Upper lobe of left lung (tissue), 6 donors: ENCODE measurements at places on chromosomes 1 and 21. TPM values are rescaled to one million over a fixed set of nuclear protein-coding genes. Genes with fewer than 3 reads are reported as not detected.

GRCh38 chr1:71587961-71588360, 507.1 kb upstream of the ZRANB2 start:
- no peaks in the 10 kb centered on the region for H3K4me1 ChIP-seq
- H3K27ac ChIP-seq = no peak overlapping the region
- no peaks in the 10 kb centered on the region for H3K27me3 ChIP-seq
- H3K4me3 ChIP-seq = no peak overlapping the region
- H3K36me3 ChIP-seq = no peaks in the 10 kb centered on the region

DNA sequence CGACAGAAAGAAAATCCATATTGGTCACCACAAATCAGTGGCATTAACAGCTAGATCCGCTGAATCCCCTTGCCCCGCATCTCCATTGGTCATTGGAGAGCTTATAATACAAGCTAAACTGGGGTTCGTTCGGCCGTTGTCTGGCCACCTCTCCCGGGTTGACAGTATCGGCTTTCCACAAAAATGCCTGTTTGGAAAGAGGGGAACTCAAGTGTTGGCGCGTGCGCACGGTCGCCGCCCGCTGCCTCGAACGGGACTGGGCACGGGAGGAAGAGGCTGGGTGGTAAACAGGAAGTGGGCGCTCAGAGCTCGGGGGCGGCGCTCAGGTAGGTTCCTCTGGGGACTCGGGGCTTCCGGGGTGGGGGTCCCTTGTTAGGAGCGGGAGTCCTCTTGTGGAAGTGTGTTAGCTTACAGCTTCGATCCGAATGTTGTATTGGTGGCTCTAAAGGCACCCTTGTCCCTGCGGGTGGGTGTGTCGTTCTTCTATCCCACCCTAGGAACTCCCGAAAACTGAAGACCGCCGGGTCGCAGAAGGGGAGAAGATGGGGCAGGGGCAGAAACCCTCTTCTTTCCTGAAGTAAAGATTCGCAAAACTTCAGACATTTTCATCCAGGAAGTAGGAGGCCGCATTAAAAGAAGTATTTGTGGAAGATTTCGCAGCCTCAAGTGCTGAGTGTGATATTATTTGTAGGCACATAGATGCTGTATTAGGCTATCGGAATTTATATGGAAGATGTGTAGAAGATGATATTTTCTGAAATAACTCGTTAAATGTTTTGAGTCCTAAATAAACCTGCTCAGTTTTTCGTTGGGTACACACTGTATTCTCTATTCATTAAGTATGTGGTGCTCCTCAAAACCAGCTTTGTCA, 962 bp downstream of the BROX start:
- peak; percentile 98 for DNase-seq
- peak overlapping the region; percentile 96 for H3K27ac ChIP-seq
- no peaks in the 10 kb centered on the region for H3K27me3 ChIP-seq
- peak overlapping the region; percentile 93 for H3K4me3 ChIP-seq
- peaks cover 20% of the 10 kb centered on the region for H3K4me1 ChIP-seq
- H3K36me3 ChIP-seq = peaks cover 7% of the 10 kb centered on the region

GRCh38 chr1:235734335-235734734, 84.8 kb upstream of the GNG4 start:
- H3K27ac ChIP-seq = no peak overlapping the region
- H3K4me3 ChIP-seq = no peak overlapping the region
- H3K36me3 ChIP-seq = peaks cover 3% of the 10 kb centered on the region
- no peaks in the 10 kb centered on the region for H3K4me1 ChIP-seq
- H3K27me3 ChIP-seq = no peaks in the 10 kb centered on the region

SPAG17 gene
- 10.8 TPM for total RNA-seq

GRCh38 chr21:16891821-16892220, 621.0 kb upstream of the CXADR start:
- no peaks in the 10 kb centered on the region for H3K4me1 ChIP-seq
- H3K27me3 ChIP-seq = no peaks in the 10 kb centered on the region
- no peaks in the 10 kb centered on the region for H3K36me3 ChIP-seq
- no peak overlapping the region for H3K4me3 ChIP-seq
- no peak overlapping the region for H3K27ac ChIP-seq

DNA sequence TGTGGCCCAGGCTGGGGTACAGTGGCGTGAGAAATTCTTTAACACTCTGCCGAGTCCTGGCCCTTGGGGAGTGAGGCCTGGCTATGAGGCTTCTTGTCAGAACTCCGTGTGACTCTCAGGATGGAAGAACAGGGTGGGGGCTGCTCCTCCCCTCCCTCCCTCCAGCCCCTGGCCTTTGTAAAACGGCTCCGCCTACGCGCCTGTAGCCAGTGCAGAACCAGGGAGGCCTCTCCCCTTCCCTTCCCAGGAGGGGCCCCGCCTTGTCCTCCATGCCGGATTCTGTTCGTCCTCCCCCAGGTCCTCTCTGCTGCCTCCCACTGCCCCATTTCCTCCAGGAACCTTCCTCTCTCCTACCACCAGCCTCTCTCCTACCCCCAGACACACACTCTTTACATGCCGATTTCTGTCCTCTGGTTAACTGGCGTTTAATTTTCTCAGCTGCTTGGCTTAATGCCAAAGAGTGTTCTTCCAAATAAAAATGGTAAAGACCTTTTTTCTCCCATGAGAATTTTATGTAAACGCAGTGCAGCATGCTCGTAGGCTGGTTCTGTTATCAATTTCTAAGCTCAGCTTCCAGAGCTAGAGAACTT, 21.0 kb downstream of the PDE9A start:
- H3K27ac ChIP-seq = no peak overlapping the region
- H3K36me3 ChIP-seq = no peaks in the 10 kb centered on the region
- H3K4me1 ChIP-seq = peaks cover 3% of the 10 kb centered on the region
- H3K27me3 ChIP-seq = no peaks in the 10 kb centered on the region
- H3K4me3 ChIP-seq = peak overlapping the region; percentile 21
- no peak for DNase-seq

DNA sequence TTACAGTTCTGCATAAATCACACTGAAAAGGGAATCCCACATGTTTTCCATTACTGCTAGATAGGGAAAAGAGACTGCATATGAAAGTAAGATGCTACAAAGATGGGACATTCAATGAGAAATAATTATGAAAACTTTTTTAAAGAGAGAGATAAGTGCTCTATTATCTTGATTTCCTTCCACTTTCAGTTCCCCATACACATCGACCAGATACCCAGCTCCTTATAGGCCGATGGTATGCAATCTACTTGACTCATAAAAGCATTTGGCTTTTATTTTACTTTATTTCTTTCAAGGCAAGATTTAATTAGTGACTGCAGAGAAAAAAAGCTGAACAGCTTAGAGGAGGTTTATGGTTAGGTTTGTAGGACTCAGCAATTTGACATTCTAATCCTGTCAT, 13.1 kb downstream of the BRINP2 start:
- no peak overlapping the region for H3K27ac ChIP-seq
- H3K27me3 ChIP-seq = no peaks in the 10 kb centered on the region
- DNase-seq = no peak
- H3K4me1 ChIP-seq = peaks cover 7% of the 10 kb centered on the region

COL9A2 gene
- 30.4 TPM for total RNA-seq

AADACL3 gene
- not detected for total RNA-seq

- H3K27me3 ChIP-seq = no peaks in the 10 kb centered on the region
- H3K4me1 ChIP-seq = peaks cover 12% of the 10 kb centered on the region
- H3K4me3 ChIP-seq = peak overlapping the region; percentile 80
- H3K27ac ChIP-seq = peak overlapping the region; percentile 89
- peak; percentile 86 for DNase-seq
- H3K36me3 ChIP-seq = no peaks in the 10 kb centered on the region
These were observed 57.5 kb downstream of the BCL9 start for GRCh38 chr1:147598621-147599361.

UFC1 gene
- 70.4 TPM for total RNA-seq

LCE2A gene
- not detected for total RNA-seq

PDZK1IP1 gene
- total RNA-seq = 17.8 TPM

HAO2 gene
- not detected for total RNA-seq

GRCh38 chr1:76070538-76070937, 4.0 kb upstream of the ST6GALNAC3 start:
- no peak for DNase-seq
- peaks cover 9% of the 10 kb centered on the region for H3K4me1 ChIP-seq
- no peak overlapping the region for H3K4me3 ChIP-seq
- no peaks in the 10 kb centered on the region for H3K27me3 ChIP-seq
- H3K27ac ChIP-seq = no peak overlapping the region

- peak overlapping the region; percentile 78 for H3K4me3 ChIP-seq
- no peaks in the 10 kb centered on the region for H3K36me3 ChIP-seq
- H3K27ac ChIP-seq = peak overlapping the region; percentile 92
- peak; percentile 87 for DNase-seq
These were observed 2.2 kb downstream of the SOX13 start for GRCh38 chr1:204075139-204075521.

KLHDC8A gene
- total RNA-seq = 0.34 TPM

FCGR1A gene
- total RNA-seq = 12.8 TPM

LSS gene
- total RNA-seq = 71.7 TPM

CD34 gene
- total RNA-seq = 21.2 TPM

SEMA4A gene
- 63.9 TPM for total RNA-seq

DNA sequence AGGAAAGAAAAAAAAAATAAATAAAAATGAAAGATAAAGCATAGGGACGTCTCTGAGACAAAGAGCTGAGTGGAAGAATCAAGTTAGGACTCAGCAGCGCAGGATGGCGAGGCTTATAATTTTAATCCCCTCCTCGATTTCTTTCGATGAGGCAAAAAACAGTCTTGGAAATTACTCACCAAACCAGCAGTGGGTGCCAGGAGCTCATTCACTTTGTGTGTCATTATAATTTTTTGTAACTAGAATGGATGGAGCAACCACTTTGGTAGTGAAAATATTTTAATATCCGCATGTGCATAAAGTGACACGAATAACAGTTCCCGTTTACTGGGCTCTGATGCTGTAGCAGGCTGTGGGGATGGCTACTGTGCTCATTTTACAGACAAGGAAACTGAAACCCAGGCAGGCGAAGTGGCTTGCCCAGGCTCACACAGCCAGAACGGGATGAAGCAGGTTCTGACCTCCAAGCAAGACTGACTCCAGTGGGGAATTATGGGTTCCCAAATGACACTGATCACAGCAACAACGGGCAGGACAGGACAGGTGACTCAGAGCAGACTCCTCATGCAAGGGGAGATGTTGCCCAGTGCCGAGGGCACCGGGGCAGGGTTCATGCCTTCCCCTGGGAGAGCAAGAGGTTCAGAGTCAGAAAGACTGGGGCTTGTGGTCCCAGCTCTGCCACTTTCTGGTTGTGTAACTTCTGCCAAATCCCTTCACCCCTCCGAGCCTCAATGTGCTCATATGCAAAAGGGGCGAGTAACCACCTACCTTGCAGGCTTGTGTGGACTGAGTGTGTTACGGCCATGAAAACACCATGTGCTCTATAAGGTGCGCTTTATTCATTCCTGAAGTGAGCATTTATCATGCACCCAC, 63.6 kb downstream of the RUNX3 start:
- no peak overlapping the region for H3K4me3 ChIP-seq
- DNase-seq = no peak
- no peak overlapping the region for H3K27ac ChIP-seq
- no peaks in the 10 kb centered on the region for H3K27me3 ChIP-seq
- H3K4me1 ChIP-seq = peaks cover 10% of the 10 kb centered on the region
- H3K36me3 ChIP-seq = no peaks in the 10 kb centered on the region

HIVEP3 gene
- total RNA-seq = 12.5 TPM

GRCh38 chr21:30996728-30997127, 41.5 kb downstream of the KRTAP19-8 start:
- DNase-seq = no peak
- no peaks in the 10 kb centered on the region for H3K36me3 ChIP-seq
- H3K27ac ChIP-seq = no peak overlapping the region
- no peaks in the 10 kb centered on the region for H3K4me1 ChIP-seq

TSPEAR gene
- total RNA-seq = not detected

GCSAML gene
- total RNA-seq = 0.67 TPM

- H3K27me3 ChIP-seq = no peaks in the 10 kb centered on the region
- no peak overlapping the region for H3K27ac ChIP-seq
- no peak overlapping the region for H3K4me3 ChIP-seq
- no peaks in the 10 kb centered on the region for H3K4me1 ChIP-seq
- no peak for DNase-seq
- H3K36me3 ChIP-seq = no peaks in the 10 kb centered on the region
These were observed 10.1 kb upstream of the ELAVL4 start for GRCh38 chr1:50098591-50099021.

GRCh38 chr1:101732261-101732660, 264.5 kb downstream of the OLFM3 start:
- H3K4me3 ChIP-seq = no peak overlapping the region
- no peaks in the 10 kb centered on the region for H3K4me1 ChIP-seq
- no peaks in the 10 kb centered on the region for H3K36me3 ChIP-seq
- no peaks in the 10 kb centered on the region for H3K27me3 ChIP-seq

FABP3 gene
- total RNA-seq = 20.2 TPM

- no peak overlapping the region for H3K27ac ChIP-seq
- H3K4me3 ChIP-seq = no peak overlapping the region
- no peaks in the 10 kb centered on the region for H3K27me3 ChIP-seq
- peaks cover 12% of the 10 kb centered on the region for H3K4me1 ChIP-seq
These were observed 29.6 kb downstream of the KCNN3 start for GRCh38 chr1:154840269-154841176.

- H3K4me3 ChIP-seq = no peak overlapping the region
- H3K4me1 ChIP-seq = no peaks in the 10 kb centered on the region
- no peak for DNase-seq
These were observed 307.7 kb downstream of the SIPA1L2 start for GRCh38 chr1:232322162-232322734.

- H3K4me1 ChIP-seq = peaks cover 4% of the 10 kb centered on the region
- no peak overlapping the region for H3K27ac ChIP-seq
- DNase-seq = no peak
- no peaks in the 10 kb centered on the region for H3K36me3 ChIP-seq
These were observed 4.2 kb downstream of the C1orf159 start for GRCh38 chr1:1111516-1112236.

DNA sequence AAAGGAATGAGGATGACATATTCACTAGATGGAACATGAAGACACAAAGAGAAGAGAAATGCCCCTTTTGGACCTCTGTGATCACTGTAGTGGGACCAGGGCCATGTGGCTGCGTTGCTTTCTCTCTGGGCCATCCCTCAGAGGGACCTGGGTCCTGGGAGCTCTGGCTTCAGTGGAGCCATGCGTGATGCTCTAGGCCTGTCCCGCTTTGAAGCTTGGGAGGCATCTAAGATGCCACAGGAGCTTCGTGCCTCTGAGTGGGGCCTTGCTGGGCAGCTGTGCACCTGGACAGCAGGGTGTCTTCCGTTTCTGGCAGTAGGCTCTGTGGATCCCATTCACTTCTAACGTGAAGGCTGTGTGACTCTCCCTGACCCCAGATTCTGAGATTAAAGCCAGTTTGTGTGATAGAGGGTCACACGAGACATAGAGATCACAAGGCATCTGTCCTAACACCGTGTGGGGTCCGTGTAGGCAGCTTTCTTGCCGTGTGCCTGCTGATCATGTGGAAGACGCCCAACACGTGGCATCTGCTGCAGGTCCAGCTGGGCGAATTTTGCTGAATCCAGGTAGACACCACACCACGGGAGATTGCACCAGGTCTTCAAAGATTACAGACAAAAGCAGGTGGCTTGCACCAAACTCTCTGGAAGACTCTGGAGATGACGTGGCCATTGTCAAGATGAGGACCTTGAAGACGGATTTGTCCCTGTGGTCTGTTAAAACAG, 17.2 kb upstream of the PRSS38 start:
- no peak overlapping the region for H3K4me3 ChIP-seq
- H3K4me1 ChIP-seq = no peaks in the 10 kb centered on the region
- no peaks in the 10 kb centered on the region for H3K27me3 ChIP-seq
- no peak for DNase-seq
